ENCODE measurements at places on chromosomes 6 and 20.
A peak's percentile ranks its signal among the peaks of the same experiment; 100 is the strongest.

DNA sequence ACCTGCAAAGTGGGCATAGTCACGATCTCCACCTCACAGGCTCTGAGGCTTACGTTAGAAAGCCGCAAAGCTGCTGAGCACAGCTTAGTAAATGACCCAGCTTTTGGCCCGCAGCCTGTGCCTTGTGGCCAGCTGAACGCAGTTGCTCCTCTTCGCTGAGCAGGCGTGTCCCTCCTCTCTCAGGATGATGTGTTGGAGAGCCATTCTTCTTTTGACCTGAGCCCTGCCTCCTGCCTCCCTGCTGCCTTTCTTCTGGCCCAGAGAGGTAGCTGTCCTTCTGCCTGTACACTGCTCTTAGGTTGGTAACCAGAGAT lies 47.6 kb upstream of the MYL9 start:
- DNase-seq: no peak

GRCh38 chr6:97293198-97293696 lies 10.2 kb upstream of the MMS22L start:
- no peak for DNase-seq

DNA sequence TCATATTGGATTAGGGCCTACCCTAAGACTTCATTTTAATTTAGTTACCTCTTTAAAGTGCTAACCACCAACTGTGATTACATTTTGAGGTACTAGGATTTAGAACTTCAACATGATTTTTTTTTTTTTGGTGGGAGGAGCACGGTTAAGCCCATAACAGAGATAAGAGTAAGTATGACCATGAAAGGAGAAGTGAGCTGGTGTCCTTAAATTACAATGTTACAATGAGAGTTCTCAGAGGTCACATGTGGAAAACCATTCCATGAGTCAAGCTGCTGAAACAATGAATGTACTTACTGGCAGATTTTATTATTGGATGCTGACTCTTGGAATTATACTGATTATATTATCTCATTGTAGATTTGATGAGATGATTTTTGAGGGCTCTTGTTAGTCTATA lies 779.3 kb upstream of the CITED2 start:
- no peak for DNase-seq

DNA sequence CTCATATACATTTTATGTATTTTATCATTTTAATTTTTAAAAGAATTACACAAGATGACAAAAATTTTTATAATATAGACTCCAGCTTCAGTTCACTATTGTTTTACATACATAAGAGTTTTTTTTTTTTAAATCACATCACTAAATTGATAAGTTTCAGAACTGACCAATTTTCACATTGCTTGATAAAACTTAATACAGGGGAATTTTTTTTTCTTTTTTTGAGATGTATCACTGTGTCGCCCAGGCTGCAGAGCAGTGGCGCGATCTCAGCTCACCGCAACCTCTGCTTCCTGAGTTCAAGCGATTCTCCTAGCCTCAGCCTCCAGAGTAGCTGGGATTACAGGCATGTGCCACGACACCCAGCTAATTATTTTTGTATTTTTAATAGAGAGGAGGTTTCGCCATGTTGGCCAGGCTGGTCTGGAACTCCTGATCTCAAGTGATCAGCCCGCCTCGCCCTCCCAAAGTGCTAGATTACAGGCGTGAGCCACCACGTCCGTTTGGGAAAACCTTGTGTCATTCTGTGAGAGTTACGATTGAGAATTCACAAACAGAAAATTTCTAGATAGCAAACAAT lies 36.6 kb upstream of the BTN3A2 start:
- DNase-seq: no peak

DNA sequence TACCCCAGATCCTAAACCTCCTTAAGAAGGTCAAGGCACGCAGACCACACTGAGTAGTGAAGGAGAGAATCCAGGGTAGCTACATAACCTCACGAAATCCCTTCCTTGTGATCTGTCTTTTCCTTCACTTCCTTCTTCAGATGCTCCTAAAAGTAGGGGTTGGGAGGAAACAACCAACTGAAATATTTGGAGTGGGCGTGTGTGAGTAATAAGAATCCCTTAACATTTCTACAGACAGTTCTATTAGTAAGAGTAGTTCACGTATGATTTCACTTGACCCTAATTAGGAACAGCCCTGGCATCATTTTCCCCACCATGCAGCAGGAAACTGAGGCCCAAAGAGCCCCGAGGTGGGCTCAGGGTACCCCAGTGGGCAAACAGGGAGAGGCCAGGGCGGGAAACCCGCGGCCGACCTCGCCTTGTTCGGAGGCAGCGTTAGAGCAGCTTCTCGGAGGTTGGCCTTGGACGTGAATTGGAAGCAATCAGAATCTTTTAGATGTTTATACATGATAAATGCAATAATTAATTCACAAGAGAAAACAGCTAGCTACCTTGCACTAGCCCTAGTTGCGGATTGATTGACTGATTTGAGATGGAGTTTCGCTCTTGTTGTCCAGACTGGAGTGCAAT lies 859 bp upstream of the RAE1 start:
- DNase-seq: no peak

- no peak for DNase-seq
Measured at GRCh38 chr6:119669221-119669620, 319.7 kb upstream of the MAN1A1 start.

DNA sequence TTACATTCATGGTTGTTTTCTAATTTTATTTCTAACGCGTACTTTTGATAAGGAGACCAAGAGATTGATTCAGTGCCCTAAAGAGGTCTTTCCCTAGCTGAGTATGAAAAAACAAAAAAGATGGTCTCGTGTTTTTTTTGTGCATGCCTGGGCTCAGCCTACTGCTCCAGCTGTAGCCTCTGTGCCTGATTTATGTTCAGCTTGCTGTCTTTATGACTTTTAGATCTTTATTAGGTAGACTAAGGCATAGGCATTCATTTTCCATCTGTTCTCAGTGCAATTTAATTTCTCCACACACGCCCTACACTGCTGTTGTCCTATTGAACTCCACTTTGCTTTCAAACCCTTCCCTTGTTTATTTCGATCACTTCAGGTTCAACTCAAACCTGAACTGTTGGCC lies 56.5 kb downstream of the OPRM1 start:
- DNase-seq: no peak

DNA sequence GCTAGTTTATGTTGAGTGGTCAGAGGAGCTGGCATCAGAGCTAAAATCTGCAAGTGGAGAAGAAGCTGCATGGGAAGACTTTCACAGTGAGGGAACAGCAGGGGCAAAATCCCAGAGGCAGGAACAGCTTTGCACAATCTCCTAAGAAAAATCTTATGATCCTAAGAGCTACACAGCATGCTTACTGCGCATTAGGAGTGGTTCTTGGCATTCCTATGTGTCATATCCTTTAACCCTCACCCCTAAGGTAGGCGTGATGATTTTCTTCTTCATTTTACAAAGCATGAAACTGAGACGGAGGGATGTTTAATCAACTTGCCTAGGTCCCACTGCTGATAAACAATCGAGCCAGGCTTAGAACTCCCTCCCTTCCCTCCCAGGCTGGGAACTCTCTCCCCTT lies 313.6 kb upstream of the SULF2 start:
- no peak for DNase-seq

- no peak for DNase-seq
Measured at GRCh38 chr6:45988635-45989034, 27.0 kb downstream of the CLIC5 start.

DNA sequence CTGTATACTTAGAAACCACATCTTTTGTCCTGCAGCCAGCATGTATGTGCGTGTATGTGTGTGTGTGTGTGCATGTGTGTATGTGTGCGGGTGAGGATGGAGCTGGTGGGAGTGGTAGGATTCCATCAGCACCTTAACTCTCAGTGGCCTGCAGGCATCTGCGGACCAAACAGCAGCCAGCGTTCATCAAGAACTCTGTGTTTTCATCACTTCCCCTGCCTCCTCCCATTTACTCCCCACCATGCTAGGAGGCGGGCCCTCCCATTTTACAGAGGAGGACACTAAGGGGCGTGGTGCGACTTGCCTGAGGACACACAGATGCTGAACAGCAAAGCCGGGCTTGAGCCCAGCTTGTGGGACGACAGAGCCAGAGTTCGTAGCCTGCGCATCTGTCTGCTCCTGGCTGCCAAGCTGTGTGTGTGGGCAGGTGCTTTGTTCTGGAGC lies 8.9 kb downstream of the VSTM2L start:
- DNase-seq: no peak

- DNase-seq: no peak
Measured at GRCh38 chr6:156513504-156513903, 263.7 kb upstream of the ARID1B start.

DNA sequence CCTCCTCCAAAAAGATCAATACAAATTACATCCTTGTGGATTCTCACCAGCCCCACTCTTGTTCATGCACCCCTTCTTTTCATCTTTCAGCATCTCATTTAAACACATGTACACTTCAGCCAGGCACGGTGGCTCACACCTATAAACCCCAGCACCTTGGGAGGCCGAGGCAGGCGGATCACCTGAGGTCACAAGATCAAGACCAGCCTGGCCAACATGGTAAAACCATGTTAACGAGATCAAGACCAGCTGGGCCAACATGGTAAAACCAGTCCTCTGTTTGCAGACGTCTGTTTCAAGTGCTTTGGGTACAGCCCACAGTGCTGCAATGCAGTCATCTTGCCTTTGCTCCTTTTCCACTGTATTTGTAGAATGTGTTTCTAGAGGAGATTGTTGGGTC lies 45.3 kb downstream of the ZMYND8 start:
- DNase-seq: no peak

- no peak for DNase-seq
Measured at GRCh38 chr20:39089029-39089428, 126.9 kb downstream of the DHX35 start.

DNA sequence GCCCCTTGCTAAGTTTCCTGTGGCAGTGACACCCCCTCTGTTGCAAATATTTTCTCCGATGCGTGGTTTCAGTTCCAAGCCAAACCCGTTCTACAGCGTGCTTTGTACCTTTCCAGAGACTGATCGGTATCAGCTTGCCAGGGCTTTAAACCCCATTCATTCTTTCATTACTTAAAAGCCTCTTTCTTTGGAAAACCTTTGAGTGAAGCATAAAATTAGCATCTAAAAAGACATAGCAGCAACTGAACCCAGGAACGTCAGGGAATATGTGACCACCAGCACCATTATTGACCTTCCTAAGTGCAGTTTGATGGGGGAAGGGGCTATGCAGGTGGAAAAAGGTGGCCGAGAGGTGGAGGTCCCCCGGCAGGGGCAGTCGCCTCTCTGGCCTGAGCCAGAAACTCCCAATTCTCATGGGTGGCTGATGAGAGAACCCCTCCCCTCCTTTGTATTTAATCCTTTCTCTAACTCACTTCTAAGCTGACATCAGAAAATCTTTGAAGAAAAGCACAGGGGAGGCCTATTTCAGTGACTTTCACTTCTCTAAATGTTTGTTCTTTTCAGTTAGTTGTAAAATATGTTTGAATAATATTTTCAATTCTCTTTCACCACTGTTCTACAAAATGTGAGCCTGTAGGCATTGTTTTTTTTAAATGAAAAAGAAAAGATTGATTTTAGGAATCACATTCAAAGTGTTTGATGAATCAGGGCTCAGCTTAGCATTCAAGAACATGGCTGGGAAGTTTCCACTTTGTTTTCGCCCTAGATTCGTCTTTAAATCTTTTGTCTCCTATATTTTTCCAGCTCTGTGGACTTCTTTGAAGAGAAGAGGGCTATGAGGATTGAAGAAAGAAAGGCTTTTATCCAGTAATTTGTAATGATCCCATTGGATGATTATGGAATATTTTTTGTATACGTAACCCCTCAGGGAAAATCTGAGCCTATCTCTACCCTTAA lies 89.2 kb downstream of the RSPH3 start:
- no peak for DNase-seq

- DNase-seq: peak; percentile 29
Measured at GRCh38 chr20:37071481-37071911, 24.3 kb downstream of the RBL1 start.

- no peak for DNase-seq
Measured at GRCh38 chr20:43231829-43232228, 42.1 kb upstream of the PTPRT start.

GRCh38 chr6:31336896-31337496 lies 20.0 kb downstream of the HLA-B start:
- peak; percentile 14 for DNase-seq

GRCh38 chr20:6976106-6976900 lies 208.8 kb downstream of the BMP2 start:
- DNase-seq: no peak

GRCh38 chr6:11009353-11009752 lies 34.8 kb downstream of the ELOVL2 start:
- peak; percentile 48 for DNase-seq

DNA sequence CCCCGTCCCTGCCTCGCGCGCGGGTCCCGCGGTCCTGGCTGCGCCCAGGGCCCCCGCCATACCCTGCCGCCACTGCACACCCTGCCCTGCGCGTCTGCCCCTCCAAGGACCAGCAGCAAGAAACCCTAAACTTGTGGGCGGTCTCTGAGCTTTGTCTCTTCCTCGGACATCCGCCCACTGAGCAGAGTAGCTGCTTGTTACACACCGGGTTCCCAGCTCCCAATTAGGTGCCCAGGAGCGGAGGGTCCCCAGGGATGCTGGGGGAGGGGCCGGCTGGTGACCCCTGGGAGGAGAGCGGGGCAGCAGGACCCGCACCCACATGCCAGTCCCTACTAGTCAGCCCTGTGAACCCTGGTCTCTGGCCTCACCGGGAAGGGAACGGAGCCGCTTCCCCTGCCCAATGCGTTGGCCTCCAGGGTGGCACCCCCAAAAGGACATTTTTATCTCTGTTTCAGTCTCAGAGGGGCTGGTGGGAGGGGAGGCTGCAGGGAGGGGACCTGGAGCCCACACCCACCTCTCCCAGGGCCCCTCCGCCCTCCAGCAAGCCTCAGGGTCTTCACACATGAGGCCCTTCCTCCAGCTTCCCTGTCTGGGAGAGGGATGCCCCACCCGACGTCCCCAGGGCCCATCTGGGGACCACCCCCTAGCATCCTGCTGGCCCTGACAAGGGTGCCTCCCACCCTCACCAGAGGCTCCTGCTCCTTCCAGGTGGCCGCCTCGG lies 10.5 kb downstream of the STMN3 start:
- no peak for DNase-seq

DNA sequence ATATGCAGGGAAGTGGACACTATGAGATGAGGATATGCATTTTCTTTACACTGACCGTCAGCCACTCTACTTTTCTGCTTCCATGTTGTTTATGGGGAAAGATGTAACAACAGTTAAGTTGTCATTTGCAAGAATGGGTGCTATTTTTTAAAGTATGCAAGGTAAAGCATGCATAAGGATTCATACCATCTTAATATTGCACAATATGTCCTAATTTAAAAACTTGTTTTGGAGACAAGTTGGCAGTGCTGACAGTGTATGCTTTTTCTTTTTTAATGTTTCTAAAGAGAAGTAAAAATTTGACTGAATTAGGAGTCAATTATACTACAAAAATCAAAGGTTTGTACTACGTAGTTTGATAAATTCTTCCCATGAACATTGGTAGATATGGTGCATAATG lies 435.4 kb downstream of the MMUT start:
- no peak for DNase-seq

DNA sequence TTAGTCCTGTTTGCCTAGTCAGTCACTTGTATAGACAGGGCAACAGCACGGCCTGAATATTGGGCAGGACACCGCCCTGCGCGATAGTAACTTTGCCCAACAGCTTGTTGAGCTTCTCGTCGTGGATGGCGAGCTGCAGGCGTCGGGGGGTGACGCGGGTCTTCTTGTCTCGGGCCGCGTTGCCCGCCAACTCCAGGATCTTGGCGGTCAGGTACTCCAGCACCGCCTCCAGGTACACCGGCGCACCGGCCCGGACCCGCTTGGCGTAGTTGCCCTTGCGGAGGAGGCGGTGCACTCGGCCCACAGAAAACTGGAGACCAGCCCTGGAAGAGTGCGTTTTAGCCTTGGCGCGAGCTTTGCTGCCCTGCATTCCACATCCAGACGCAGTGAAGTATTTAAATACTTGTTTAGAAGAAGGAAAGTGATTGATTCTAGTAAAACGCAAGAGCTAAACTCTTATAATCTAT lies 92.8 kb upstream of the BTN3A2 start:
- no peak for DNase-seq

- DNase-seq: no peak
Measured at GRCh38 chr6:45722876-45723275, 292.8 kb downstream of the CLIC5 start.

Data from kidney epithelial cell (primary cell).